ENCODE measurements at places on chromosomes 7 and 10. TPM values are rescaled to one million over a fixed set of nuclear protein-coding genes. Genes with fewer than 3 reads are reported as not detected.

DNA sequence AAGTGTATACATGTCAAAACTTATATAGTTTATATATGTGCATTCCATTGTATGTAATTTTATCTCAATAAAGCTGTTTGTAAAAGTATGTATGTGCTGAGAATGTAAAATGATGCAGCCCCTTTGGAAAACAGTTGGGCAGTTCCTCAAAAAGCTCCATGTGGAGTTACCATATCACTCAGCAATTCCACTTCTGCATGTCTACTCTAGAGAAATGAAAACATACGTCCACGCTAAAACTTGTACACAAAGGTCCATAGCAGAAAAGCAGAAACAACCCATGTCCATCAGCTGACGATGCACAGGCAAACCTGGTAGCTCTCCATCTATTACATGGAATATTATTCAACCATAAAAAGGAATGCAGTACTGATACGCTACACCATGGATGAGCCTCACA is 8.3 kb upstream of the RGS10 start:
- DNase-seq = no peak

DNA sequence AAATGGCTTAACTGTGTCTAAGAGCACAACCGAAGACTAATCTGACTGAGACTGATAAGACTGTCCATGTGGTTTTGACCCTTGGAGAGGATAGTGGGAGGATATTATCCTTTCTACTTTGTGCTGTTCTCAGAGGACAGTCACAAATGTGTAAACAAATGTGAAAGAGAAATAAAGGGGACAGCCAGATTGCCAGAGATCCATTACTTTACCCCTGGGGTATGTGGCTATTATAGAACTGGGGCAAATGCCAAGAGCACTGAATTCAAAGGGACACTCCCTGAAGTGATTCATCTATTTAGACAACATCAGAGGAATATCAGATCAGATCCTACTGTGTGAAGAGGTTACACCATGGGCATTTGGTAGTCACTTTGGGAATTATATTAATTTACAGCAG is 154.7 kb downstream of the RNLS start:
- DNase-seq = no peak

- no peak for DNase-seq
These were observed 251.9 kb downstream of the COBL start for GRCh38 chr7:51064688-51065087.

- DNase-seq = no peak
These were observed 299.9 kb upstream of the LRRTM3 start for GRCh38 chr10:66625709-66626590.

DNA sequence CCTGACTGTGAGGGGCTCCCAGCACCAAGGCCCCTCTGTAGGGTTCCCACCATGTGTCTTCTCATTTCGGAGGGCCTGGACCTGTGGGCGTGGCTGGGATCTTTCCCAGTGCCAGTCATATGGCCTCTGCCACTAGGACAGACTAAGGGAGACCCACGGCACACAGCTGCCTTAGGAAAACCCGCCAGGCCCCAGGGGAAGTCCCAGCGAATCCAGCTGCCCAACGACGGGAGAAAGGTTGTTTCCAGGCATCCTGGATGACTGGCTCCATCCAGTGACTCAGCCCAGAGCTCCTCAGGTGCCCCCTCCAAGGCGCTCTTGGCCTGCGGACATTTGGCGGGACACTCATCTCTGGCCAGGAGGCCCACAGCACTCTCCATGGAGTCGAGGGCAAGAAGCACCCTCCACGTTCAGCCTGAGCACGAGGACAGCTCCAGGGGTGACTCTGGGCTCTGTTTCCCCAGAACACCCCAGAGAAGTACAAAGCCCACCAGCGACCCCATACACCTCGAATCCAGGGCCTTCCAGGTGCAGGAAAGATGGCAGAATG is 39.9 kb downstream of the PWWP2B start:
- no peak for DNase-seq

DNA sequence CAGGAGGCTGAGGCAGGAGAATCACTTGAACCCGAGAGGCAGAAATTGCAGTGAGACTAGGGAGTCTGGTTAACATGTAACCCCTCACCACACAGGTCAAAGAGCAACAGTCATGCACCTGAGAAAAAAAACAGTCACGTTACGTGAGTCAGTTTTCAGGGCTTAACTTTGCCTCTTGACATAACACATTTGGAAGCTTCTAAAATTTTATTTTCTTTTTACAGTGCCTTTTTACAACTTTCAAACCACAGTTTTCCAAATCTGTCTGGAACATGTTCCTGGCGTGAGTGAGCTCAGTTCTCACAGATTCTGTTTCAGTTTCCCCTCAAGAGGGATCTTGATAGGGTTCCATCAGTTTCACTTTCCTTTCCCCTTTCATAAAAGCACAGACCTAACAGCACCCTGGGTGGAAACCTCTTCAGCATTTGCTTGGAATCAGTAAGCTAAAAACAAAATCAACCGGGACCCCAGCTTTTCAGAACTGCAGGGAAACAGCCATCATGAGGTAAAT is 4.4 kb downstream of the IFIT3 start:
- DNase-seq = no peak

DNA sequence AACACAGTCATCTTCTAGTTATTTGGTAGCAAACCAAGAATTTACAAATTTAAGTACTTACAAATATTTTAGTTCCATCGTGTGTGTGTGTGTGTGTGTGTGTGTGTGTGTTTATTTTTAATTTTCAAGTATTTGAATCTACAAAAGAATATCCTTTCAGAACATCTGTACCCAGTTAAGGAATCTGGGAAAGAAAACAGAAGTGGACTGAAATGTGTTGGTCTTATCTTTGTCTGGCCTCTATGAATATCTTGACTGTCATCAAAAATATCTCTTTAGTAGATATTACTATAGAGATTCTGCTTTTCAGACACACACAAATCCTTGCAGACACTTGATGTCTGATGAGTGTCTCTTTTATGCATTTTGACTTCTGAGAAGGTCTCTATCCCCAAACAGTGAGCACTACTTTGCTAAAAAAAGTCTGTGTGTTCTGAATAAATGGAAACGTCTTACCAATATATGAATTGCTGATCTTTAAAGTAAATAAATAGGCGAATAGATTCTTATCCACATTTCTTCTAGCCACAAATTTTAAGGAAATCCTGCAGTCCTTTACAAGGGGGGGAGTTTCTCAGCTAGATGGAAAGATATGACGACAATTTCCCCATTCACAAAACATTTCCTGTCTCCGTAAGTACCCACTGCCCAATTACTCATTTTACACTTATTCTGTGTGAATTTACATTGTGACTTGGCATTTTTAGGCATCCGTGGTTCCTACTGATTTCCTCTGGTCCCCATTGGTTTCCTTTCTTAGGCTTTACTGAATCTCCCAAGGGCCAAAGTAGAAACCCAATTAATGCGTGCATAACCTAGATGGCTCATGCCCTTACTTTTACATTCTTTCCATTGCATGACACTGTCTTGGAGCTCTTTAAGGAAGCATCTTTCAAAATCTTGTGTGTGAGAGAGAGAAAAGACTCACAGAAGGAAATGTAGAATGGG is 36.0 kb downstream of the NRCAM start:
- DNase-seq = no peak

DNA sequence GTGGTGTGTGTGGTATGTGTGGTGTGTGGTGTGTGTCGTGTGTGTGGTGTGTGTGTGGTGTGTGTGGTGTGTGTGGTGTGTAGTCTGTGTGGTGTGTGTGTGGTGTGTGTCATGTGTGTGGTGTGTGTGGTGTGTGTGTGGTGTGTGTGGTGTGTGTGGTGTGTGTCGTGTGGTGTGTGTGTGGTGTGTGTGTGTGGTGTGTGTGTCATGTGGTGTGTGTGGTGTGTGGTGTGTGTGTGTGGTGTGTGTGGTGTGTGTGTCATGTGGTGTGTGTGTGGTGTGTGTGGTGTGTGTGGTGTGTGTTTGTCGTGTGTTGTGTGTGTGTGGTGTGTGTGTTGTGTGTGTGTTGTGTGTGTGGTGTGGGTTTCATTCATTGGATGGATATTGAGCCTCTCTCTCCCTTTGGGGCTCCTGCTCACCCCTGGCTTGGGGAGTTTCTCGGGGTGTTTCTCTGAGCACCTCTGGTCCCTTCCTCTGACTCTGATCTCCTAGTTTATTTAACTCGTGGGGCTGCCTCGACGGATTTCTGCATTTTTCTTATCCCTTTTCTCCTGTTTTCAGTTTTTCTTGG is 145.8 kb downstream of the DNAJB6 start:
- DNase-seq = no peak

- DNase-seq = no peak
These were observed 5.5 kb upstream of the STN1 start for GRCh38 chr10:103923502-103923901.

DNA sequence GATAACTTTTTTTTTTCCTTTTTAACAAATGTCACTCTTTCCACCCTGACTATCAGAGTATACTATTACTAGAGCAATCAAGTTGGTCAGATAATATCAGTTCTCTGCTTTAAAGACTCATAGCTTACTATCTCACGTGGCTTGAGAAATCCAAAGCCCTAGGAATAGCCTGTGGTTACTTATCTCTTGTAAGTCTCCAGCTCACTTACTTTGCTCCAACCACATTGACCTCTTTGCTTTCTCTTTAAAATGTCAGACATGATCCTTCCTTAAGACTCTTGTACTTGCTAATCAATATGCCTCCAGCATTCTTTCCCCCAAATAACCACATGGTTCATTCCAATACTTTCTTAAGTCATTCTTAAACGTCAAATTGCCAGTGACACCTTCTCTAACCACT is 1292.2 kb downstream of the REEP3 start:
- no peak for DNase-seq

DNA sequence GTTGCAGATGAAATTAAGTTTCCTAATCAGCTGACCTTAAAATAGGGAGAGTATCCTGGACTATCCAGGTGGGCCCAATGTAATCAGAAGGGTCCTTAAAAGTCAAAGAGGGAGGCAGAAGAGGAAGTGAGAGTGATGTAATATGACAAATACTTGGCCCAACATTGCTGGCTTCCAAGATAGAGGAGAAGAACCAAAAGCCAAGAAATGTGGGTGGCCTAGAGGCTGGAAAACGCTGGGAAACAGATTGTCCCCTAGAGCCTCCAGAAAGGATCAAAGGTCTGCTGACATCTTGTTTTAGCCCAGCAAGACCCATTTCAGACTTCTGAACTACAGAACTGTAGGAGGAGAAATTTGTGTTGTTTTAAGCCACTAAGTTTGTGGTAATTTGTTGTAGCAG is 79.7 kb upstream of the NOBOX start:
- no peak for DNase-seq

GRCh38 chr7:26055241-26055640 is 96.8 kb upstream of the NFE2L3 start:
- DNase-seq = no peak

GRCh38 chr7:51033727-51034520 is 251.2 kb upstream of the GRB10 start:
- no peak for DNase-seq

CLRN3 gene
- polyA plus RNA-seq = not detected

SCIN gene
- polyA plus RNA-seq = 2.5 TPM

CTAGE4 gene
- 1.2 TPM for polyA plus RNA-seq

AP3M1 gene
- 37.6 TPM for polyA plus RNA-seq

All from ovary (tissue), 10 donors.